NCI-H460 (cell line): ENCODE measurements at places on chromosomes 2 and 18. TPM values are rescaled to one million over a fixed set of nuclear protein-coding genes. Genes with fewer than 3 reads are reported as not detected.

DNA sequence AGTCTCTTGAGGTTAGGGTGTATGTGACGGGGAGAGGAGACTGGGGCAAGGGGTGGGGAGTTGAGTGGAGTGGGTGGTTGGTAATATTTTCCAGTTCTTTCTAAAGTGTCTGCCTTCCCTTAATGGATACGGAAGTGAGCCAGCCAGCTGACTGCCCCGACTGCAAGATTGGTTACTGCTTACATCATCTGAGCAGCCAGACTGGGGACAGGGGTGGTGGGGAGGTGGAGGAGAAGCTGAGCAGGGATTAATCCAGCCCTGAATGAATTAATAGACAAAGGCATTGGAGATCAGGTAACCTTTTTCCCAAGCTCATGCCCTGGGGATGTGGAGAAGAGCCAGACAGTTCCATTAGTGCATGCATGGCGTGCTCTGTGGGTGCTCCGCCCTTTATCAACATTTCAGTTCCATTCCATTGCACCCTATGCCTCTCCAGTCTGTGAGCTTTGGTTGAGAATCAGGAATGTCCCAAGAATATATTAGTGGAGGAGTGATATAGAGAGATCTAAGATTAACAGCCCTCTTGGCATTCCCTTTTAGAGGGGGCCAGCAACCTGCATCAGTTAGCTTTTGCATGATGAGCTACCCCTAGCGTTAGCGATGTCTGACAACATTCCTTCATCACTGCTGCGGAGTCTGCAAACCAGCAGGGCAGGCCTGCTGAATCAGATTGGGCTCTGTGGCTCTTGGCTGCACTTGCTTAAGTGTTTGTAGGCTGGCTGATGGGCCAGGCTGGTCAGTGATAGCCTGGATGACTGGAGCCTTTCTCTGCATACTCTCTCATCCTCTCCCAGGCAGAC lies 67.4 kb downstream of the TNP1 start:
- DNase-seq = peak; percentile 11

Gene SLC8A1
- 4.5 and 5.4 TPM in 2 replicates for total RNA-seq

Gene PHLPP1
- 2.1 and 2.3 TPM in 2 replicates for total RNA-seq

DNA sequence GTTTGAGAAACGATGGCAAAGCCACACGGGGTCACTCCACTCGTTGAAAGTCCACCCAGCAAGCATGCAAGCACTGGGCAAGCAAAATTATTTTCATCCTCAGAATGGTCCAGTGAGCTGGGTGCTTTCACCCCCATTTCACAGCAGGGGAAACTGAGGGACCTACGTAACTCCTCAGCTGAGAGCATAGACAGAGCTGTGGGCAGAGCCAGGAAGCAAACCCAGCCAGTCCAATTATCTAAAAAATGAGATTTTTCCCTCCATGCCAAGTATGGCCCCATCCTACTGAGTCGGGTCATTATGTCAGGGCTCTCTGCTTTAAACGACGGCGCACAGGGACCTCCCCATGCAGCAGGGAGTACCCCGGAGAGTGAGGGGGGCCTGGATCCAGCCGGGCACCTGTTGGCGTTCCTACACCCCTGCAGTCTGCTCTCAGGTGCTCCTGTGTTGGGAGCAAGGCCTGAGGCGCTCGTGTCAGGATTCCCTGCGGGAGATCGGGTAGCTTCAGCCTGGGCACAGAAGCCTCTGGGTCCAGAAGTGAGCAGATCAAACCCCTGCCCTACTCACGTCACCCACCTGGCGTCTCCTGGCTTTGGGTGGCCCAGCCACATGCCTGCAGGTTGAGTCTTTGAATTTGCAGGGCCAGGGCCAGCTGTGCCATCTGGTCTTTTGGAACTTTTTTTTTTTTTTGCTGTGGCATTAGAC lies 17.3 kb downstream of the TWIST2 start:
- no peak for DNase-seq

Gene CYRIA
- total RNA-seq = not detected in 2 replicates

GRCh38 chr2:39470580-39470979 lies 33.5 kb upstream of the MAP4K3 start:
- no peak for DNase-seq

Gene GRB14
- 0.79 and 1.5 TPM in 2 replicates for total RNA-seq

Gene SERPINB10
- total RNA-seq = not detected in 2 replicates

DNA sequence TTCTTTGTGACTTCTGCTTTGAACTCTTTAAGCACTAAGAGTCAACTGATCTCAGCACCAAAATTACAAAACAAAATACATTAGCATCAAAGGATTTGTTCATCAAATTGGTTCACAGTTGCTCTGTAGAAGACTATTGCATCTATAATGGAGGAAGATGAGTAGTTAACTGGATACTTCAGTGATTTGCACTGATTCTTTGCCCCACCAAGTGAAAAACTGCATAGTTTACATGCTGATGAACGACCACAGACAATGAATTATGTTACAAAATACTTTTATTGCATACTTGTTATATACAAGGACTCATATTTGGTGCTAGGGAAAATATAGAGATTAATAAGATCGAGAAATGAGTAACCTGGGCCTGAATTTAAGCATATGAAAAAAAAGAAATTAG lies 107.2 kb downstream of the SCG2 start:
- no peak for DNase-seq

- DNase-seq = no peak
These were observed 307.4 kb upstream of the POU3F3 start for GRCh38 chr2:104546537-104546936.

- DNase-seq = no peak
These were observed 120.4 kb upstream of the TLK1 start for GRCh38 chr2:171281110-171281509.

DNA sequence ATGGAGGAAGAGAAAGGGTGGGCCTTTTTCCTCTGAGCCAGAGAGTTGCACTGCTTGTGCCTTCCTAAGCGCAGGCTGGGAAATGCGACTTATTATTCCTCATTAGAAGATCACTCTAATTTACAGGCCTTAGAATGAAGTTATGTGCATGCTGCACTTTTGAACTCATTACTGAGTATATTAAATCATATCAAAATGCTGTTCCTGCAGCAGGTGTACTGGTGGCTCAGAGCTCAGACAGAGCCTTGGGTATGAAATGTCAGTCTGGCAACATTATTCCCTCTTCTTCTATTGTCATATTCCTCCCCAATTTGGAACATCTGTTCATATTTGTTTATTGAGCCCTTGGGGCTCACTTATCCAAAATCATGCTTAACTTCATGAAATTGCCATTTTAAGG lies 85.5 kb downstream of the ADCYAP1 start:
- no peak for DNase-seq

Gene LOXHD1
- not detected in 2 replicates for total RNA-seq

DNA sequence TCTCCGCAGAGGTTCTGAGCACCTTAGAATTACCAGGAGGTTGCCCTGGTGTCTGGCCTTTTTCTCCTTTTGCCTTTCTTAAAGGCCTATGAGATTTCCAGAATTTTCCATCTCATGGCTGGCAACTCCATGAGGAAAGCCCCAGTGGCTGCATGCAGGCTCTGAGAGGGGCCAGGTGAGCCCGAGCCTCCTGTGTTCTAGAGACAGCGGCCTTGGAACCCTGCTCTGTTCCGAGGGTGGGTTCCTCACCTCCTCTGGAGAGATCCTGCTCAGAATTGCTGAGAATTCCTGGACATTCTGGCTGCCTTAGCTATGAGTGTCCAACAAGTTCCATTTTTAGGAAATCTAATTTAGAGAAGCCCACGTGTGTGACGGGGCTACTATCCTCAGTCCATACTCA lies 35.7 kb upstream of the HPCAL1 start:
- DNase-seq = no peak

Gene DLGAP1
- total RNA-seq = 1.8 and 2.2 TPM in 2 replicates

DNA sequence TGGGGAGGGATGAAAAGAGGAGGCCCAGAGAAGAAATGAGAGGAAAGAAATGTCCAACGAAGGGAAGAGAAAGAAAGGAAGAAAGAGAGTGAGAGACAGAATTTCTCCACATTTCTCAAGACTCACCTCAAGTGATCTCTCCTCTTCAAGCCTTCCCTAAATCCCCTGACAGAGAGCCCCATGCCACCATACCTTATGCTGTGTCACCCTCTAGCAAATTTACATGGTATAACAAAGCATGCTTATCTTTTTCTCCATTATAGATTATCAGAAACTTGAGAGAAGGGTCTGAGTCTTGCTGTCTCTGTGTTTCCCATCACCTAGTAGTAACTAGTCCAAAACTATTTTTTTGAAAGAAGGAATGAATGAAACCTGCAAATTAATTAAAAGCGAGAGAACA lies 1208.4 kb downstream of the DPP10 start:
- DNase-seq = no peak

DNA sequence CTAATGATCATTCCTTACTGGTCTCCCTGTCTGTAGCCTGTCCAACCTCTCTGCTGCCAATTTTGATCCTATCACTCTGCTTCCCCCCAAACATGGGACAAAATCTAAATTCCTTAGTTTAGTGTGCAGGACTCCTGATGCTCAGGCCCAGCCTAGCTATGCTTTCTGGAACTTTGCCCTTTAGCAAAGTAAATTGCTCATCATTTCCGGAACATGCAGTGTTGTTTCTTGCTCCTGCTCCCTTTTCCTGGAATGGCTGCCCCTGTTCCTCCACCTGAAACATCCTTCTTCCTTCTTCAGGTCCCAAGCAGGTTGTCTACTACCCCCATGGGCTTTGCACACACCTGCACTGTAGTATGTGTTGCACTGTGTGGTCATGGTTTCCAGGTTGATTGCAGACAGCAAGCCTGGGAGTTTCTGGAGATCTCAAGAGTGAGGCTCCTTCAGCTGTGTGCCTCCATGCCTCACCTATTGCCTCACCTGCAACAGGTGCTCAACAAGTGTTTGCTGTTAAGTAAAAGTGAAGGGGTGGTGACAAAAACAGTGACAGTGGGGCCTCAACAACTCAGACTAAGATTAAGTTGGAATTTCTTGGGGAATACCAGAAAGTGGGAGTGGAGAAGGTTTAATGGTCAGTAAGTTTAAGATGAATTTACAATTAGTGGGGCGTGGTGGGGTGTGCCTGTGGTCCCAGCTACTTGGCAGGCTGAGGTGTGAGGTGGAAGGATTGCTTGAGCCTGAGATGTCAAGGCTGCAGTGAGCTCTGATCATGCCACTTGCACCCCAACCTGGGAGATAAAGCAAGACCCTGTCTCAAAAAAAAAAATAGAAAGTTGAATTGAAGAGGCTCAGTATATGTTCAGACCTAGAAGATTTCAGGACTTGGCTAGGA lies 120.0 kb downstream of the DNAH6 start:
- no peak for DNase-seq

GRCh38 chr18:9615280-9615797 lies 980 bp upstream of the PPP4R1 start:
- no peak for DNase-seq

DNA sequence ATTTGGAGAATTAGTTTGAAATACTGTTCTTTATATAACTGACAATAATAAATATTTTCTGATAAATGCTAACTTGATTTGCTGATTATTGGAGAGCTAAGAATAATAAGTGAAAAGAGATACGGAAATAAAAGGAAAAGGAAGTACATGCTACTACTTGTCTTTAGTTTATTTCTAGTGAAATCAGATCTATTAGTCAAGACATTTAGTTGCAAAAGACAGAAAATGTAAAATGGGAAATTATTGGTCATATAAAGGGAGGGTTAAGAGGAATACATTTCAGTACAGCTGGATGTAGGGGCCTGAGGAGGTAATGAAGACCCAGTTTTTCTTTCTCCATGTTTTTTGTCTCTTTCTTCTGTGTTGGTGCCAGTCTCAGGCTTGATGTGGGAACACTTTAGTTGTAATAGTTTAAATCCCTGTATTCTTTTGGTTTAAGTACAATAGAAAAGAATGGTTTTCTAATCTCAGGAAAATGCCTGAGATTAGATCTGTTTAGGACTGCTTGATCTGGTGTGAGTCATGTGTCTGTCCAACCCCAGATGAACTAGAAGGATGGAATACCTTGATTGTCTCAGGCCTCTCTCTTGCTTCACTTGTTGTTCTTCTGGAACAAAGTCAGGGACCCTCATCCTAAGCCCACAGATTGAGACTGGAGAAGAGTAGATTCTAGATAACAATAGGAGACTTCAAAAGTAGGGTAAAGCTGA lies 58.0 kb downstream of the PLCL1 start:
- no peak for DNase-seq

GRCh38 chr2:53021292-53021691 lies 746.3 kb upstream of the CHAC2 start:
- DNase-seq = no peak

- DNase-seq = no peak
These were observed 284.0 kb upstream of the GCFC2 start for GRCh38 chr2:75994759-75995158.

Gene CCDC68
- 55.6 and 64.8 TPM in 2 replicates for total RNA-seq
